Activated CD4-positive, alpha-beta memory T cell treated with anti-CD3 and anti-CD28 coated beads, Interleukin-2, amount 10 ng/mL, durations not matched to agents 7 days and 5 days (primary cell): ENCODE measurements at places on chromosomes 2 and 18. TPM values are rescaled to one million over a fixed set of nuclear protein-coding genes. Genes with fewer than 3 reads are reported as not detected.

- H3K27ac ChIP-seq: no peak overlapping the region
- H3K36me3 ChIP-seq: no peaks in the 10 kb centered on the region
These were observed 419.3 kb upstream of the TNP1 start for GRCh38 chr2:217279140-217279539.

DNA sequence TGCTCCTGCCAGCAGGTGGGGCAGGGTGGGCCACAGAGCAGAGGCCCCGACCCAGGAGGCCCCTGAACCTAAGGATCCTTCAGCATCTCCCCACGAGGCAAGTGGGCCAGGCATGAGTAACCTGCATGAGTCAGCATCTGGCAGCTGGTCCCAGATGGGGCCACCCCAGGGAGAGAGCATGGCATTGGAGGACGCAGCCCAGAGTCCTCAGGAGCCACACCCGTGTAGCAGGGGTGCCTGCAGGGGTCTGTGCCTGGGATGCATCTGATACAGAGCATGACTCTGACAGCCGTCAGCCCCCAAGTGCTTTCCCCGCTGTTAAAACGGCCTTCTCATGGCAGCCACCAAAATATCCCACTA is 185.6 kb upstream of the SALL3 start:
- H3K27me3 ChIP-seq: no peaks in the 10 kb centered on the region
- H3K4me3 ChIP-seq: no peak overlapping the region
- H3K4me1 ChIP-seq: no peaks in the 10 kb centered on the region
- H3K27ac ChIP-seq: no peak overlapping the region
- no peaks in the 10 kb centered on the region for H3K36me3 ChIP-seq

- peaks cover 15% of the 10 kb centered on the region for H3K27me3 ChIP-seq
- H3K4me3 ChIP-seq: no peak overlapping the region
- H3K27ac ChIP-seq: no peak overlapping the region
- no peaks in the 10 kb centered on the region for H3K36me3 ChIP-seq
- no peak for DNase-seq
- H3K4me1 ChIP-seq: no peaks in the 10 kb centered on the region
These were observed 72.5 kb downstream of the GNAL start for GRCh38 chr18:11761553-11761952.

GRCh38 chr18:57744211-57744694 is 58.9 kb downstream of the ATP8B1 start:
- H3K4me1 ChIP-seq: no peaks in the 10 kb centered on the region
- DNase-seq: no peak
- H3K36me3 ChIP-seq: no peaks in the 10 kb centered on the region
- H3K27ac ChIP-seq: no peak overlapping the region
- no peaks in the 10 kb centered on the region for H3K27me3 ChIP-seq

DNA sequence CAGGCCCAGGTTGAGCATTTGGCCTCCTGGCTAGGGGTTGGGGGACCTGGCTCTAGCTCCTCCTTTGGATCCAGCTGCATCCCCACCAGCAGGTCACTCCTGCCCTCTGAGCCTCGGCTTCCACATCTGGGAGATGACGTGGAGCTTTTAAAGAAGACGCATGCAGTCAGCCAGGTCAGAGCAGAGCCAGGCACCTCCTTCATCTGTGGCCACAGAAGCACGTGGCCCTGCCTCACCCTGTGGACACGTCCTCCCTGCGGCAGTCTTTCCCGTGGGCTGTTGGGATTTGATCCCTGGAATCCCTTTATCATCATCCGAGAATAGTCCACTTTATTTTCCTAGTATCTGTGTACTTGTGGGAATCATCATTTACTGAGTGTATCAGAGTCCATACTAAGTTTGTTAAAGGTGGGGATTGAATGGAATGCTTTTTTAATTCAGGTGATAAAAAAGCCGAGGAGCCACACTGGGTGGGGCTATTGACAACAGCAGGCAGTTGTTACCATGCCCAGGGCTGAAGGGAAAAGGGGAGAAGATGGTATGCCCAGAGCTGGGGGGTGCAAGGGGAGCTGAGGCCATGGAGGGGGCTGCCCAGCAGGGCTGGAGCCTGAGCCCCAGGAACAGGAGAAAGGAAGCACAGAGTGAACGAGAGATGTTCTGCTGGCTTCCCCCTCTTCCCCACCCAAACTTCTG is 170.1 kb downstream of the LAMA1 start:
- no peaks in the 10 kb centered on the region for H3K27me3 ChIP-seq
- no peak overlapping the region for H3K4me3 ChIP-seq
- no peak for DNase-seq
- H3K36me3 ChIP-seq: no peaks in the 10 kb centered on the region
- H3K4me1 ChIP-seq: no peaks in the 10 kb centered on the region

- no peak overlapping the region for H3K4me3 ChIP-seq
- DNase-seq: no peak
- H3K4me1 ChIP-seq: peaks cover 24% of the 10 kb centered on the region
- no peak overlapping the region for H3K27ac ChIP-seq
- peaks cover 1% of the 10 kb centered on the region for H3K27me3 ChIP-seq
These were observed 111.6 kb downstream of the ATL2 start for GRCh38 chr2:38265461-38265860.

DNA sequence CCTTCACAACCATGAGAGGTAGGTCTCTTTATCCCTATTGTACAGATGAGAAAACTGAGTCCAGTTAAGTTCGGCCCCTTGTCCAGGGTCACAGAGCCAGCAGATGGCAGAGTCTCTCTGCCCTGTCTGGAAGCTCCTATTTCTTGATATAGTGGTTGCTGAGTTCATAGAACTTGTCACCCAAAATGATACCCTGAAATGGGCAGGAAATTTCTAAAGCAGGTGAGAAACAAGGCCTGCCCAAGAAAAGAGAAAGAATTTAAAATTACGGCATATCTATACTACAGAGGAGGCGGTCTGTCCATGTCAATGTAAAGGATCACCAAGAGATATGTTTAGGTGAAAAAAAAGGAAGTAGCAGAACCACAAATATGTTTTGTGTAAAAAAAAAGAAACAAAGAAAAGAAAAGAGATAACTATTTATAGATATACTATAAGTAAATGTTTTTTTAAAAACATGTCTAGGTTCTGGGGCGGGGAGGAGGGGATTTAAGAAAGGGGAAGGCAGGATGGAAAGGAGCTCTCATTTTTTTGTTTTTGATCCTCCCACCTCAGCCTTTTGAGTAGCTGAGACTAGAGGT is 39.8 kb downstream of the MYO7B start:
- peak; percentile 6 for DNase-seq
- no peak overlapping the region for H3K27ac ChIP-seq
- H3K27me3 ChIP-seq: peaks cover 44% of the 10 kb centered on the region
- no peaks in the 10 kb centered on the region for H3K36me3 ChIP-seq
- H3K4me1 ChIP-seq: peaks cover 3% of the 10 kb centered on the region
- no peak overlapping the region for H3K4me3 ChIP-seq

GRCh38 chr2:28674062-28674712 is 77.4 kb upstream of the PPP1CB start:
- peaks cover under 1% of the 10 kb centered on the region for H3K4me1 ChIP-seq
- H3K36me3 ChIP-seq: peaks cover 12% of the 10 kb centered on the region
- no peak for DNase-seq

- peaks cover 46% of the 10 kb centered on the region for H3K36me3 ChIP-seq
- peak overlapping the region; percentile 26 for H3K27ac ChIP-seq
- H3K27me3 ChIP-seq: peaks cover 8% of the 10 kb centered on the region
- H3K4me3 ChIP-seq: no peak overlapping the region
- DNase-seq: no peak
These were observed 11.0 kb downstream of the ERFE start for GRCh38 chr2:238169708-238170251.

GRCh38 chr2:65404988-65405697 is 27.3 kb downstream of the SPRED2 start:
- DNase-seq: no peak
- H3K36me3 ChIP-seq: no peaks in the 10 kb centered on the region
- no peak overlapping the region for H3K27ac ChIP-seq
- peaks cover 1% of the 10 kb centered on the region for H3K27me3 ChIP-seq

- H3K27ac ChIP-seq: no peak overlapping the region
- H3K4me3 ChIP-seq: no peak overlapping the region
- H3K36me3 ChIP-seq: no peaks in the 10 kb centered on the region
- no peak for DNase-seq
- peaks cover 17% of the 10 kb centered on the region for H3K27me3 ChIP-seq
These were observed 43.2 kb upstream of the MAPRE3 start for GRCh38 chr2:26927221-26927620.

DNA sequence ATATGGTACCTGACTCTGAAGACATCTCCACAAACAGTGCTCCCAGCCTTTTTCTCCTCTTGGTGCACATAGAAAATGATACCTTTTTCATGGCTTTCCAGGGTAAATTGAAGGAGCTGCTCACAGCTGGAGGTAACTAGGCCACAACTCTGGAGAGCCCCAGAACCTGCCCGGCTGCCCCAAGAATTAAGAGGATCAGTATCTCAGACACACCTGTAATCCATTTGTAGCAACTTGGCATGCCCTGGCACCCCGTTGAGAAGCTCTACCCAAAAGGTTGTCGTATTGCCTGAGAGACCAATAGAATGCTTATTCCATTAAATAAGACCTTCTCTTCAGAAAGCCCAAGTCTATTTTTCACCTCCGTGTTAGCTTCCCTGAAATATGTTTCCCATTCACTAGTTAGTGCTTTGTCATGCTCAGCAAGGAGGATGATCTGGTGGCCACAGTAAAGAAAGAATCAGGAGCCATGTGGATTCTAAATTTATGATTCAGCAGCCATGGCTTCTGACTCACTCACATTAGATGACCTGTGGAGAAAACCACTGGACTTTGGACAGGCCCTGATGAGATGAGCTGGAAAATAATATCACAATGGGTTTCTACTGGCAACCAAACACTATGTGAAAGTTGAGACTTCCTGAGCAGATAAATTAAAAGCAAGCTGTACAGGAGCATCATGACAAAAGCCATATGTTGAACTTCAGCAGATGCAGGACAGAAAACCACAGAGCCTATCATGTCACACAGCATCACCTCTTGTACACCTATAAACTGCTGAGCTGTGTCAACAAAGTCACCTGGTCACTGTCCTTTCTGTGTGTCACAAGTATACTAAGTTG is 253.3 kb upstream of the OSR1 start:
- no peak overlapping the region for H3K27ac ChIP-seq
- H3K4me3 ChIP-seq: no peak overlapping the region
- DNase-seq: no peak

DNA sequence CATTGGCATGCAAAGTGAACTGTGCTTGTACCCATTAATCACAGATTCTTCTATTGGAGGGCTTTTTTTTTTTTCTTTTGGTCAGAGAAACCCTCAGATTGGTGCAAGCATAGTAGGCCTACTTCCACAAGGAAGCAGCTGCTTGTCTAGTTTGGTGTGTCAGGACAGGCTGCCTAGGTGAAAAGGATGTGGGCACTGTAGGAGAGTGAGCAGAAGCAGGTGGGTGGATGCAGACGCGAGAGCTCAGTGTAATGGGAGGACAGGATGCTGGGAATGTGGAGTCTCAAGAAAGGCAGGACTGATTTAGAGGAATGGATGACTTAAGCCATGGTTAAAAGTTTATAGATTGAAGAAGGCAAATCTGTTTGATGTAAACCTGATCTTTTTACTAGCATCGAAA is 3.1 kb downstream of the ELP2 start:
- H3K27ac ChIP-seq: peak overlapping the region; percentile 14
- no peak for DNase-seq
- no peak overlapping the region for H3K4me3 ChIP-seq
- H3K27me3 ChIP-seq: no peaks in the 10 kb centered on the region

- H3K27me3 ChIP-seq: peaks cover 4% of the 10 kb centered on the region
- H3K4me1 ChIP-seq: peaks cover 24% of the 10 kb centered on the region
- H3K4me3 ChIP-seq: peak overlapping the region; percentile 76
- peak overlapping the region; percentile 30 for H3K27ac ChIP-seq
- DNase-seq: no peak
These were observed 277 bp upstream of the INPP1 start for GRCh38 chr2:190343089-190343535.

- H3K4me1 ChIP-seq: no peaks in the 10 kb centered on the region
- no peaks in the 10 kb centered on the region for H3K36me3 ChIP-seq
- no peaks in the 10 kb centered on the region for H3K27me3 ChIP-seq
- H3K4me3 ChIP-seq: no peak overlapping the region
These were observed 264.3 kb downstream of the TXNL1 start for GRCh38 chr18:56374007-56374655.

GRCh38 chr18:27879540-27879939 is 297.4 kb downstream of the CDH2 start:
- no peak overlapping the region for H3K27ac ChIP-seq
- no peaks in the 10 kb centered on the region for H3K4me1 ChIP-seq
- no peak overlapping the region for H3K4me3 ChIP-seq
- DNase-seq: no peak
- no peaks in the 10 kb centered on the region for H3K27me3 ChIP-seq
- H3K36me3 ChIP-seq: no peaks in the 10 kb centered on the region

DNA sequence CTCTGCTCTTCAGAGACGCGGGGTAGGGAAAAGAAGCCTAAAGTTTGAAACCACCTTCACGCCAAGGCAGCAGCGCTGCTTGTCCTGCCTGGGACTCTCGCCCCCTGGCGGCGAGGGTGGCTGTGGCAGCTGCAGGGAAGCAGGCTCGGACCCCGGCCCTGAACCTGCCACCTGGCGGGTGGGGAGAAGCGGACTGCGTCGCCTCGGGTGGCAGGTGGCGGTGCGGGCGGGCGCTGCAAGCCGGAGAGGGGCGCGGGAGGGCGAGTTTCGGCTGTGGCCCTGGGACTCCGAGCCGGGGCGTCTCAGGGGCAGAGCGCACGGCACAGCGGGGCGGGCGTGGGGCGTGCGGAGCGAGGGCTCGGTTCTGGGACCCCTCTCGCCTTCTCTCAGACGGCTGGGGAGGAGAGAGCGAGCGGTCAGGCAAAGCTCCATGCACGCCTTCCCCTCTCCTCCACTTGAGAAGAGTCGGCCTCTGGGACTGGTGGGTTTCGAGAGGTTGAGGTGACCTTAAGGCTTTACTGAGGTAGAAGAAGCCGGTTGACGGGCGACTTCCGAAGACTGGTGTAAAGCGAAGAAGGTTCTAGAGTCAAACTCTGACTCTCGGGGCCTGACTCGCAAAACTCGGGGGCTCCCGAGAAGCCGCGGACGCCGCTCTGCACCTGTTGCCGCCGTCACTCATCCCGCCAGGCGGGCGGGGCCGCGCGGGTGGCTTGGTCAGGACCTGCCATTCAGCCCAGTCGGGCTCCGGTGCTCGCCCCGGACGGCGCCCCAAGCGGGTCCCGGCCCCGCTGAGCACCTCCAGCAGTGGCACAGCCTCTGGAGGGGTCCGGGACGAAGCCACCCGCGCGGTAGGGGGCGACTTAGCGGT is 1.1 kb upstream of the BOLL start:
- H3K4me1 ChIP-seq: peaks cover 8% of the 10 kb centered on the region
- H3K27me3 ChIP-seq: peaks cover 30% of the 10 kb centered on the region
- peak; percentile 65 for DNase-seq

DNA sequence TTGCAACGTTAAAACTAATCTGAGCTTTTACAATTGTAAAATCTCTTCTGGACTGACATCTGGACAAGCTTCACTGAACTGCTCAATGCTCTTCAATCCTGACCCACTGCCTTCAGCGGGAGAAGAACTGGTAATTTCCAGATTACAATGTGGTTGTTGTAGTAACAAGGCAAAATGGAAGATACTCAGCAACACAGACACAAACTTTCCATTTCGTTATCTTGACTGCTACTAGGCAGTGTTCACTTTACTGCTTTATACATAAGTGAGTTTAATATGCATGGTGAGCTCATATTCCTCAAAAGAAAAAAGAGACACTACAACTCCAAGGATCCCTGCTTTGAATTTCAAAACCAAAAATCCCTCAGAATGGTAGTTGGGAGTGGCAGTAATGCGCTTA is 51.9 kb downstream of the GRB14 start:
- no peaks in the 10 kb centered on the region for H3K27me3 ChIP-seq
- no peak overlapping the region for H3K27ac ChIP-seq
- DNase-seq: no peak

The AGXT gene
- not detected for total RNA-seq

The LIMS3 gene
- total RNA-seq: 3.3 TPM

The MFSD2B gene
- total RNA-seq: 0.20 TPM

The TMEM127 gene
- total RNA-seq: 42.4 TPM

The RSAD2 gene
- 119 TPM for total RNA-seq

The MEX3C gene
- 62.6 TPM for total RNA-seq
